ENCODE measurements at places on chromosomes 4 and X.

DNA sequence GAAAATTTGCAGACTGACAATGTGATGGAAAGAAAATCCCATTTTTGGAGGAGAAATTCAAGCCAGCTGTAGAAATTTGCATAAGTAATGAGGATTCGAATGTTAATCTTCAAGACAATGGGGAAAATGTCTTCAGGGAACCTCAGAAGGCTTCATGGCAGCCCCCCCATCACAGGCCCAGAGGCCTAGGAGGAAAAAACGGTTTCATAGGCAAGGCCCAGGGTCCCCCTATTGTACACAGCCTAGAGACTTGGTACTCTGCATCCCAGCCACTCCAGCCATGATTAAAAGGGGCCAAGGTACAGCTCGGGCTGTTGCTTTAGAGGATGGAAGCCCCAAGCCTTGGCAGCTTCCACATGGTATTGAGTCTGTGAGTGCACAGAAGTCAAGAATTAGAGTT, 303.6 kb upstream of the PCDH7 start:
- DNase-seq = no peak

DNA sequence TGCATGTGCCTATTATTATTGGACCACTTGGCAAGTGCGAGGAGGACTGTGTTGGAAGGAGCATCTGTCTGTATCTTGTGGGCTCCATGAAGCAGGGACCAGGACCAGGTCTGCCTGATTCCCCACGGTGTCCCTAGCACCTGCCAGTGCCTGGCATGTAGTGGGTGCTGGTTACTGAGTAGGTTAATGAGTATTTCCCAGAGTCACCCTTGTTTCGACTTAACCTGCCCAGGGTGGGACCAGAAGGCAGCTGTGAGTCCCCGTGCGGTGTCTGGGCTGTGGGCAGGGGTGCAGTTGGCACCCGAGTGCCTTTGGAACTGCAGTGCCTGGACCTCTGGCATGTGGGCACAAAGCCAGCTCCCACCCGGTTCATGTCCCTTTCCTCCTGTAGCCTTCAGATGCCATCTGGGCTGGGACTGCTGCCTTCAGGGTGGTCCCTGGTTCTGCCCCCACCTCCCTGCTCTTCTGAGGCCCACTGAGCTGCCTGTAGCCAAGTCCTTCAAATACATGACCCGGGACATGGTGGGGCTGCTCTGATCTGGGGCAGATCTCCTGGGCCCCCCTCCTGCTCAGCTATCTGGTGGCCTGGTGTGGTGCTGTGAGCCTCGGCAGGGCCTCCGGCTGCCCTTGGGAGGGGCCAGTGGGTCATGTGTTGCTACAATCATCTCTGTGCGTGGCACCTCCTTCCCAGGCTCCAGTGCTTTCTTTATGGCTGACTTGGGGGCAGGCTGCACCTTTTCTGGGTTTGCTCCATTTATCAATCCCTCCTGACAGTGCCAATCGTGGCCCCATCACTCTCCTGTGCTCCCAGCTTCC, 53.0 kb upstream of the SORCS2 start:
- DNase-seq = no peak

- no peak for DNase-seq
Measured at GRCh38 chr4:41542526-41543275, 4.7 kb downstream of the LIMCH1 start.

- DNase-seq = no peak
Measured at GRCh38 chr4:40630335-40631021, 814 bp upstream of the RBM47 start.

GRCh38 chrX:47751670-47752069, 85.0 kb upstream of the ZNF81 start:
- DNase-seq = peak; percentile 5

GRCh38 chr4:26151615-26152014, 169.2 kb upstream of the RBPJ start:
- no peak for DNase-seq

GRCh38 chr4:38804654-38805295, at the start of gene TLR1:
Gene TLR1 (minus strand): TSS chr4:38804791. CDS start chr4:38798831, 5,960 bp downstream.
- no peak for DNase-seq

GRCh38 chr4:170234800-170235199, 145.0 kb upstream of the AADAT start:
- no peak for DNase-seq

- no peak for DNase-seq
Measured at GRCh38 chrX:15233416-15234015, 36.4 kb downstream of the ASB9 start.

- peak; percentile 21 for DNase-seq
Measured at GRCh38 chr4:15765910-15766697, 12.0 kb upstream of the CD38 start.

GRCh38 chr4:44016570-44017421, 431.8 kb downstream of the KCTD8 start:
- DNase-seq = no peak

GRCh38 chrX:122626871-122627270, 557.2 kb upstream of the GRIA3 start:
- no peak for DNase-seq

DNA sequence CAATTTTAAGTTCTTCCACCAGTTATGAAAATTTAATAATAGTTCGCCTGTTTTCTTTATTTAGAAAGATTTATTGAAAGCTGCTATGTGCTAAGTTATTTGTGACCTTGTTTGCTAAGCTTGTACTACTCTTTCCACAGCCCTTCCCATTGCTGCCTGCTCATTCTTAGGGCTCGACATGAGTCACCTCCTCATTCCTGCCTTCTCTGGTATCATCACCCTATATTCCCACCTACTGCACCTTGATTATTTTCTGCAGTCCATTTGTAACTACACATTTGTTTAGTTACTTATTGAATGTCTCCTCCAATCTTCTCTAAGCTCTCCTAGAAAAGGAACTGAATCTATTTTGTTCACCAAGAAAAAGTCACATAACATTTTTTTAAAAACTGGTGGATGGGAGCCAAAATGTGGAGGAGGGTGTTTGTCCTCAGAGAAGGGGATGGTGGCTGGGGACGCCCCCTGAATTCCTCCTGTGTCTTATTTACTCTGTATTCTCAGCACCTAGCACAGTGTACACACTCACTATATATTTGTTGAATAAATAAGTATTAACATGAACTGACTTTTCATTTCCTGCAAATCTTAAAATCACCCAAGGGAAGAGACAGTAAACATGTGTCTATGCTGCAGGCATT, 3.7 kb upstream of the RAB9A start:
- DNase-seq = no peak

GRCh38 chrX:120499301-120500072, 30.4 kb upstream of the LAMP2 start:
- DNase-seq = no peak

GRCh38 chr4:3467601-3468031, 4.5 kb downstream of the DOK7 start:
- no peak for DNase-seq

DNA sequence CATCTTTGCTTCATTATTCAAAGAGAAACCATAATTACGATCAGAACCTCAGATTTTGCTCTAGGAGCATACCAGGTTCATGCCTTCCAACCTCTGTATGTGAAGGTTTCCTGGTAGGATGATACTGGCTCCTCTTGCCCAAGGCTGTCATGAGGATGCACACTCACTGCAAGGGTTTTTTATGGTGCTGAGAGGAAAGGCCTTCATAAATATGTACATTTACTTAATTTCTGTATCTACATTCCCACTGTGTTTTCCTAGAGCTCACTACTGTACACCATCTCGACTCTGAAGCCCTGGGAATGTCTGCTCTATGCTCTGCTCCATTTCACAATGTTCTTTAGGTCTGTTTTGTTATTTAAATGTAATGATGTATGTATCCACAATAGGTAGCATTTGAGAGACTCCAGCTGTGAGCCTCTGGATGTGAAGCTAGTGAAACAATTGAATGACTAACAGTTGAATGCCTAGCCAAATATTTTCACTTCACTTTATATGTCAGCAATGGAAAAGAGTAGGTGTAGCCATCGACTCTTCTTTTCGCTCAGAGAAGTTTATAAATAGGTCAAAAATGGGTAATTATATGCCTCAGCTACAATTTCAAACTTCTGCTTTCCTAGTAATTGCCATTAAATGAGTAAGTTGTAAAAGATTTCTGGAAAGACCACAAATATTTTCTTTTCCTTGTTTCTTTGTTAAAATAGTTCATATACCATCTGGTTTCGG, 228.0 kb downstream of the PALLD start:
- no peak for DNase-seq

- DNase-seq = no peak
Measured at GRCh38 chr4:61162116-61162515, 38.0 kb upstream of the ADGRL3 start.

GRCh38 chr4:48604527-48604926, 114.5 kb downstream of the ZAR1 start:
- no peak for DNase-seq

DNA sequence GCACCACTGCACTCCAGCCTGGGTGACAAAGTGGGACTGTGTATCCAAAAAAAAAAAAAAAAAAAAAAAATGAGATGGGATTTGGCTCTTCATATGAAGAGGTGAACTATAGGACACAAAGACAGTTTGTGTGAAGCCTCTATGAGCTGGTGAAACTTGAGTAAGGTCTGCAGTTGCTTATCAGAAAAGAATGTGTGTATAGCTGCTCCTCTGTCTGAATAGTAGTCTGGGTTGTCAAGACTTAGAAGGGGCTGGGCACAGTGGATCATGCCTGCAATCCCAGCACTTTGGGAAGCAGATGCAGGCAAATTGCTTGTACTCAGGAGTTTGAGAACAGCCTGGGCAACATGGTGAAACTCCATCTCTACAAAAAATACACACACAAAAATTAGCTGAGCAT, 82.8 kb downstream of the ARSF start:
- DNase-seq = no peak

All from activated CD4-positive, alpha-beta T cell treated with anti-CD3 and anti-CD28 coated beads, Interleukin-2, amount 50 U/mL, for 1 hour (primary cell).